CD8-positive, alpha-beta memory T cell (primary cell): ENCODE measurements at places on chromosomes 7 and 10. TPM values are rescaled to one million over a fixed set of nuclear protein-coding genes. Genes with fewer than 3 reads are reported as not detected.

- H3K36me3 ChIP-seq = no peaks in the 10 kb centered on the region
- H3K27ac ChIP-seq = no peak overlapping the region
- DNase-seq = no peak
- no peak overlapping the region for H3K4me3 ChIP-seq
- H3K4me1 ChIP-seq = no peaks in the 10 kb centered on the region
- H3K27me3 ChIP-seq = no peaks in the 10 kb centered on the region
Observed at GRCh38 chr7:50652400-50653125, 87.4 kb upstream of the DDC start.

- H3K27ac ChIP-seq = no peak overlapping the region
- H3K4me3 ChIP-seq = no peak overlapping the region
- no peaks in the 10 kb centered on the region for H3K27me3 ChIP-seq
Observed at GRCh38 chr7:40041456-40041855, 91.4 kb downstream of the CDK13 start.

GRCh38 chr10:17349717-17350116 lies 104.7 kb downstream of the ST8SIA6 start:
- no peaks in the 10 kb centered on the region for H3K4me1 ChIP-seq
- DNase-seq = no peak
- H3K36me3 ChIP-seq = no peaks in the 10 kb centered on the region
- no peak overlapping the region for H3K27ac ChIP-seq

GRCh38 chr7:103134836-103135554 lies 13.9 kb downstream of the NAPEPLD start:
- no peaks in the 10 kb centered on the region for H3K4me1 ChIP-seq
- no peak overlapping the region for H3K27ac ChIP-seq
- no peaks in the 10 kb centered on the region for H3K27me3 ChIP-seq
- no peak overlapping the region for H3K4me3 ChIP-seq
- DNase-seq = no peak
- H3K36me3 ChIP-seq = peaks cover 3% of the 10 kb centered on the region

DNA sequence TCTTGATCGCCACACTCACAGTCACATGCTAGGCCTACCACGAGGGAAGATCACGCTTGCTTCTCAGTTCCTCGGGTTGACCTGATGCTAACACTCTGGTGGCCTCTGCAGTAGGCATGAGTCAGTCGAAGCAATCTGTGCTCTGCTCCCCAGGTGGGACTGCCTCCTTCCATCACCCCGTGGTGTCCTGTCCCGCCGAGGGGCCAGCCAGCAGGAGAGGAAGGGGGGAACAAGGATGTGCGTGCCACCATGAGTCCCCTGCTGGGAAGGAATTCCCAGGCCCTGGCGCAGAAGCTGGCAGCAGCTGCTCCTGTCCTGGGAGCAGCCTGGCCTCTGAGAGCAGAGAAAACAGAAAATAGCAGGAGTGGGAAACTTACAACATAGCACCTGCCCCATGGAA lies 695.0 kb upstream of the NRP1 start:
- no peaks in the 10 kb centered on the region for H3K4me1 ChIP-seq
- no peak overlapping the region for H3K27ac ChIP-seq
- no peaks in the 10 kb centered on the region for H3K27me3 ChIP-seq
- H3K36me3 ChIP-seq = no peaks in the 10 kb centered on the region
- no peak for DNase-seq

- DNase-seq = no peak
- no peaks in the 10 kb centered on the region for H3K27me3 ChIP-seq
- H3K27ac ChIP-seq = no peak overlapping the region
- H3K4me1 ChIP-seq = peaks cover 11% of the 10 kb centered on the region
- H3K36me3 ChIP-seq = no peaks in the 10 kb centered on the region
Observed at GRCh38 chr10:126045861-126046260, 149.5 kb downstream of the FANK1 start.

DNA sequence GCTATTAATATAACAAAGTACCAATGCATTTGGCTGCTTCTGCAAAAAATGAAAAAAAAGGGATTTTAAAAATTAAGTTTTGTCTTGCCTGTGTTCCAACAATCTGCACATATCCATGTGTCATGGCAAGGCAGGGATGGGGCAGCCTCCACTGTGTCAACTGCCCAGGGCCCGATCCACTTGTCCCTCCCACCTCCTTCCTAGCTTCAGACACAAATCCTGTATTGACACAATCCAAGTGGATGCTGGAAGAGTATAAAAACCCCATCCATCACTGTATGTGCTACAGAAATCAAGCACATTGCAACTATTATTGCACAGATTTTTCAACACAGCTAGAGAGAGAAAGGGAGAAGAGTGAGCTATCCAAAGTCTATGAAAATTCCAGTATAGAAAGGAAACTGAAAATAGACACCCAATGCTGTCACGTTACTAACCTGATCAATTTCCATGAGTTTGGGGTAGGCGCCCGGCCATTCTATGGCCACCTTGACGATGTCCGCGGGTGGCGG lies 106.4 kb downstream of the ELMO1 start:
- H3K4me1 ChIP-seq = peaks cover 58% of the 10 kb centered on the region
- peak overlapping the region; percentile 79 for H3K4me3 ChIP-seq
- H3K27me3 ChIP-seq = no peaks in the 10 kb centered on the region
- peak overlapping the region; percentile 62 for H3K27ac ChIP-seq

Gene STEAP2
- polyA plus RNA-seq = 0.15 TPM
